ENCODE measurements at places on chromosomes 11 and 22. TPM values are rescaled to one million over a fixed set of nuclear protein-coding genes. Genes with fewer than 3 reads are reported as not detected.

DNA sequence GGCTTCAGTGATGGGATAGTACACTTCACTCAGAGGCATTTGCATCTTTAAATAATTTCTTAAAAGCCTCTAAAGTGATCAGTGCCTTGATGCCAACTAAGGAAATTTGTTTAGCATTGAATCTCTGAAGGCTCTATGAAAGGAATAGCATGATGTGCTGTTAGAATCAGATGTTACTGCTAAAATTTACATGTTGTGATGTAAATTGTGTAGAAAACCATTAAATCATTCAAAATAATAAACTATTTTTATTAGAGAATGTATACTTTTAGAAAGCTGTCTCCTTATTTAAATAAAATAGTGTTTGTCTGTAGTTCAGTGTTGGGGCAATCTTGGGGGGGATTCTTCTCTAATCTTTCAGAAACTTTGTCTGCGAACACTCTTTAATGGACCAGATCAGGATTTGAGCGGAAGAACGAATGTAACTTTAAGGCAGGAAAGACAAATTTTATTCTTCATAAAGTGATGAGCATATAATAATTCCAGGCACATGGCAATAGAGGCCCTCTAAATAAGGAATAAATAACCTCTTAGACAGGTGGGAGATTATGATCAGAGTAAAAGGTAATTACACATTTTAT is 4.6 kb downstream of the MALAT1 start:
- DNase-seq = no peak

DNA sequence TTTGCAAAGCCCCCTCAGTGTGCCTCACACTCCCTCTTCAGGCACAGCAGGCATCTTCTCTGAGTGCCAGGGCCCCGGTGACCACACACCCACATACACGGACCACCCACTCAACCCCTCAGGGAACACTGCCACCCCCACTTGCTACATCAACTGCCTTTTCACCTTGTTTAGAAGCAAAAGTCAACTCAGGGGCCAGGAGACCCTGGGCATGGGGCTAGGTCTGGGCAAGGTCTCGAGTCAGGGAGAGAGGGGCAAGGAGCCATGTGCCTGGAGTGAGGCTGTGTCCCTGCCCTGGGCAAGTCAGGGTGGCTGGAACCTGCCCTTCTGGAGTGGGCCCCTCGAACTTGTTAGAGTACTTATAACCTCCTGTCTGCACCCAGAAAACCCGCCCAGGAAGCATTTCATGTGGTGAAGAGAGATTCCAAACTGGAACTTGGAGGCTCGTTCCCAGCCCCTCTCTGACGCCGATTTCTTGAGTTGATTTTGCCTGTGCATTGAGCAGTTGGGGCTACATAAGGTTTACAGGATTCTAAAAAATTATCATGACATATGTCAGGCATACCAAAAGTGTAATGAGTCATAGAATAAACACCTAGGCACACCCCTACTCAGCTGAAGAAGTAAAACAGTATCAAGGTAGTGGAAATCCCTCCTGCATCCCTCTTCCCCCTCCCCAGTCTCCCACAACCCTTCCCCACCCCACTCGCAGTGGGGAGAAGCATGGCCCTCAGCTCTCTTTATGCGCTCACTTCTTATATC is 74.3 kb downstream of the MYEOV start:
- DNase-seq = no peak

DNA sequence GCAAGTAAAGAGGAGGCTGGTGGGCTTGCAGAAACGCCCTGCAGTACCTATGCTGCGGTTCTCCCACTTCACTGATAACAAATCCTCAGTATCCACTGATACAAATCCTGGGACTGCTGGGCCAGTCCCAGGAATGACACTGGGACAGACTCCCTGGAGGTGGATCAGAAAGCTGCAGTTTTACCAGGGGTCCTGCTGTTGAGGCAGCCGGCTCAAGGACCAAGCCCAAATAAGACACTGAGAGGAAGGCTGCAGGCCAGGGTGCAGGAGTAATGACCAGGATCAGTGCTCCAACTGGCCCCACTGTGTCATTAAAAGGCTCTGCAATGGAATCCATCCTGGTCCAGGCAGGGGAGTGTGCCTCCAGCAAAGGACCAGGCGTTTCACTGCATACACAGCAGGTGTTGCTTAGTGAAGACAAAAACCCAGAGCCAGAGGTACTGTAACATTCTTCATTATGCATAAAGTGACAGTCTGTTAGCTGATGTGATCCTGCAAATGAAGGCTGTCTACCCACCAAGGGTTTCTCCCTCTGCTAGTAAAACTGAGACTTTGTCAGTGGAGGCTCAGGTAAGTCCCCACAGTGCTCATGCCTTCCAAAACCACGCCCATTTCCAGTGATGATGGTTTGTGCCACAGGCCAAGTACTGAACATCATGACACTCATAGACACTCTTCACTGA is 1.4 kb upstream of the C22orf39 start:
- DNase-seq = no peak

DNA sequence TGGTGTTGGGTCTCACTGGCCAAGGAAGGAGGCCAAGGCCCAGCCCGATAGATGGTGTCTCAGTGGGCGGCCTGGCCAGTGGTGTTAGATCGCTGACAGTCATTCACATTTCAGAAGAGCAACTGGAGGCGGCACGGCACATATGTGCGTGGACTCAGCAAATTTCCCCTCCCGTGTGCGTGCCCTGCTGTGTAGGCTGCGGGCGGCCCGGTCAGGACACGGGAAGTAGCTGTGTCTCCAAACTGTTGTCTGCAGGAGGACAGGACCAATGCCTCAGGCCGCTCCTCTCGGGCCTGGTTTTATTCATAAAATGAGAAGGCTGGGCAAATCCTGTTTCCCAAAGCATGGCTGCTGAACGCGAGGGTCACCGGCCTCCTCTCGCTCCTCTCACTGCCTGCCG is 711.7 kb downstream of the BRD1 start:
- DNase-seq = no peak

- DNase-seq = no peak
Observed at GRCh38 chr11:27464289-27464696, 8.3 kb downstream of the LGR4 start.

DNA sequence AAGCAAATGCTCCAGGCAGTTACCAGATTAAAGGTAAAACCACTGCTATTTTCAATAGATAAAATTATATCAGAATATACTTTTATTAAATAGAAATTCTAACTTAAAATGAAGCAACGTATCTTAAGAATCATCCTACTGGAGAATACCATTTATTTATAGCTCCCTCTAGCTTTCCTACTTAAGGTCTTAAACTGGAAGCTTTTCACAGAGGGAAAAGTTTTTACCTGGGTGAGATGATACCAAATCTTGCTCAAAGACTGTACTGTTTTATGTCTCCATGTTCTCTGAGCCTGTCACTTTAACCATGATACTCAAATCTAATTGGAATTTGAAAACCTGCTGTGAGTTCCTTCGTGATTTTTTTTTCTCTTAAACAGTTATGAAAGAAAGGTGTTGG is 291.8 kb downstream of the AASDHPPT start:
- DNase-seq = no peak

Gene CWF19L2
- total RNA-seq = 8.4 TPM

GRCh38 chr11:121368364-121369240 is 76.0 kb downstream of the SC5D start:
- DNase-seq = no peak

GRCh38 chr22:44461614-44462013 is 36.4 kb downstream of the RTL6 start:
- DNase-seq = no peak

- no peak for DNase-seq
Observed at GRCh38 chr11:80424012-80424695, 983.3 kb upstream of the TENM4 start.

DNA sequence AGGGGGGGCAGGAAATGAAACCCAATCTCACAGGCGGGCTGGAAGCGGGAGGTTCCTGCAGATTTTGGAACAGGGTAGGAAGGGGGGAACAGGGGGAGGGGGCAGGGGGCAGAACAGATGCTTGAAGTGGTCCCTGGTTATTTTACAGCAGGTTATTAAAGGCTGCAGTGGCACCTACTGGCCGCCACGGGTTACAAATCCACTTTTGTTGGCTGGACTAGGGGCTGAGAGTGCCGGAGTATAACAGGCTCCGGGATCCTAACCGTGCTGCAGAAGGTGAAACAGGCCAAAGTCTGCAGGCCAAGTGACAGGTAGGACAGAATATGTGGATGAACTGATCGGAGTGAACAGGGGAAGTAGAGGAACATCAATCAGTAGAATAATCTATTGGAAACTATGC is 2.5 kb downstream of the ROBO3 start:
- DNase-seq = no peak

DNA sequence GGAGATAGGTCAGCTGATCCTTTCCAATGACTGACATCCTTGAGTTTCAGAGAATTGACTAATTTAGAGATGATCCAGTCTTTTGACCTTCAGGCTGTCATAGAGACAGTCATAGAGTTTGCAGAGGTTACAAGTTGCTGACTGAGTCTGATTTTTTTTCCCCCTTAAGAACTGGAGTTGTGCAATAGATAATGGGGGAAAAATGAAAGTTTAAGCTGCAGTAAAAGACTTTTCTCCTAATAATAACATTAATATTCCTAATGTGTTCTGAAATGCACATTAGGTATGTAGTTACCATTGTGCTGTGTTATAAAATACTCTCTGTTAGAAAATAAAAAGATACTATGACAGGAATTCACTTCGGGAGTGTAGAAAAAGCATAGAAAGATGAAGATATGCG is 876.9 kb upstream of the RAG2 start:
- DNase-seq = no peak

- DNase-seq = no peak
Observed at GRCh38 chr11:130247319-130247718, 67.4 kb downstream of the ZBTB44 start.

Gene PDE2A
- 38.5 TPM for total RNA-seq

Gene RELT
- total RNA-seq = 1.3 TPM

- no peak for DNase-seq
Observed at GRCh38 chr11:67387069-67387468, 4.7 kb upstream of the RAD9A start.

Gene TEX12
- not detected for total RNA-seq

DNA sequence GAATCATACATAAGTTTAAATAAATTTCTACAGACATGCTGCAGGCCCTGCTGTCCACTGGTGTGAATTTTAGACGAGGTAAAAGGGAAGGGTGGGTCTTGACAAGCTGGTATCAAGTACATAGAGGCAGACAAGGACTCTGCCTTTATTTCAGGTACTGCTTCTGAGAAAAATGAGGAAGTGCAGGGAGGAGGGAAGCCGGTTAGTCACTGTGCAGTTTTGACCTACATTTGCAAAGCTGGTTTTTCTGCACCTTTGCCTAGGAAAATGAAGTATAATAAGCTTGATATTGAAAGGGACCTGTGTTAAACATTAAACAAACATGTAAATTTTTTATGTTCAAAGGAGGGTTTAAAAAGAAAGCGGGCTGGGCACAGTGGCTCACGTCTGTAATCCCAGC is 24.6 kb downstream of the TMEM45B start:
- DNase-seq = no peak

Gene DNAJC4
- 58.0 TPM for total RNA-seq

DNA sequence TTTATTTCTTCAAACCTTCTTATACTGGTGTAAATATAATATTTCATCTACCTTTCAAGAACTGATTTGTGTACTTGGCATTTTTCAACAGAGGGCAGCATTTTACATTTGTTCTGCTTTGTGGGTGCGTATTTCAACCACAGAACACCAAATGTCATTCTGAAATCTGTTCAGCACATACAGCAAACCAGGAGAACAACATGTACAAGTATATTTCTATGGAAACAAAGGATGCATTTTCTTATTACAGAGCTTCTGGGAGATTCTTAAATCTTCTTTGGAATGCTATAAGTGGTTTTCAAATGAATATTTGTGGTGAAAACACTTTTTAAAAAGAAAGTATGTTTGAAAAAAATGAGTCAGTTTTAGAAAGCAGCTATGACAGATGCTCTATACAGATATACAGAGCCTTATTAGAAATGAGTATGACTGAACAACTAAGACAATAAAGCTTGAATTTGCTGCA is 946.0 kb downstream of the FAM181B start:
- no peak for DNase-seq

Gene ASCL2
- 0.11 TPM for total RNA-seq

Gene TMPRSS6
- total RNA-seq = not detected

DNA sequence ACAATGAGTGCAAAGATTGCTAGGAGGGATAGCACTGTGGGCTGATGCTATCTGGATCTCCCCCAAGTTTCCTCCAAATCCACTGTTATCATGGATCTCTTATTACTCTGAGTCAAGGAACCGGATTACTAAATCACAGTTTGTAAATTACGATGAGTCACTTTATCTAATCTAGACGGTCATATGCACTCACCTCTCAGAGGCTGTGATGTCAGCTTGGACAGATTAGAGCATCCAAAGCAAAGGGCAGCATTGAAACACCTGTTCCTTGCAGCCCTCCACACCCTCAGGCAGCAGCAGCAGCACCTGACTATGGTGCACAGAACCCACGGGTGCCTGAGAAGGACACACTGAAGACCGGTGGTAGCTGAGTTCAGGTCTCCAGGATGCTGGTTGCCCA is 14.0 kb upstream of the POU2AF1 start:
- DNase-seq = no peak

Gene CBLIF
- not detected for total RNA-seq

Data from Right ventricle myocardium superior (tissue), 1 donor.